ENCODE measurements at places on chromosomes 5 and 9. TPM values are rescaled to one million over a fixed set of nuclear protein-coding genes. Genes with fewer than 3 reads are reported as not detected.

Gene CDKN2B-AS1
- 0.75 TPM for total RNA-seq

Gene IL33
- 138 TPM for total RNA-seq

Gene AGXT2
- not detected for total RNA-seq

Gene BSPRY
- not detected for total RNA-seq

Gene IFNK
- total RNA-seq, result not detected

Gene GPR21
- total RNA-seq, result 0.90 TPM

Gene SLC44A1
- 50.3 TPM for total RNA-seq

Gene FOXD1
- total RNA-seq, result 0.09 TPM

Gene PCDHB9
- total RNA-seq, result 0.28 TPM

Gene RNF183
- total RNA-seq, result not detected

Gene BRINP1
- under 0.01 TPM for total RNA-seq

Gene LCN12
- total RNA-seq, result not detected

Gene NOXA1
- 0.18 TPM for total RNA-seq

Gene ADAMTS19
- not detected for total RNA-seq

Gene MAMDC4
- 4.9 TPM for total RNA-seq

Gene LSM11
- 9.0 TPM for total RNA-seq

Gene SPATA6L
- total RNA-seq, result 0.47 TPM

Gene PCDHGA9
- total RNA-seq, result 1.6 TPM

Gene BTNL8
- not detected for total RNA-seq

Gene ACSL6
- total RNA-seq, result 0.47 TPM

Gene EIF4E1B
- total RNA-seq, result not detected

Gene SPINK5
- total RNA-seq, result not detected

Gene DIRAS2
- total RNA-seq, result not detected

Gene WNK2
- not detected for total RNA-seq

Gene FOXD4
- total RNA-seq, result 0.09 TPM

Gene LHX2
- not detected for total RNA-seq

Gene CCDC152
- 0.56 TPM for total RNA-seq

Gene FAM221B
- not detected for total RNA-seq

Gene SELENOP
- total RNA-seq, result 0.47 TPM

Gene UBAC1
- 39.7 TPM for total RNA-seq

Gene KIF12
- total RNA-seq, result 0.18 TPM

Gene TXNDC8
- total RNA-seq, result not detected

Gene ENC1
- total RNA-seq, result 126 TPM

Gene PCDHGA5
- 1.2 TPM for total RNA-seq

Gene CCNG1
- total RNA-seq, result 319 TPM

Gene BARHL1
- total RNA-seq, result not detected

Gene IL7R
- total RNA-seq, result 3.2 TPM

All from endothelial cell of coronary artery (primary cell).